Neural progenitor cell (in vitro differentiated cells): ENCODE measurements at places on chromosomes 5 and 9. TPM values are rescaled to one million over a fixed set of nuclear protein-coding genes. Genes with fewer than 3 reads are reported as not detected.

RPS14 gene
- total RNA-seq = 3,204 and 3,639 TPM in 2 replicates

MYOT gene
- not detected in 2 replicates for total RNA-seq

- no peak overlapping the region for H3K4me3 ChIP-seq
- no peaks in the 10 kb centered on the region for H3K27me3 ChIP-seq
- no peak overlapping the region for H3K27ac ChIP-seq
- no peaks in the 10 kb centered on the region for H3K36me3 ChIP-seq
- no peak for DNase-seq
- no peaks in the 10 kb centered on the region for H3K4me1 ChIP-seq
Observed at GRCh38 chr5:10702040-10702629, 58.9 kb downstream of the DAP start.

NEURL1B gene
- 12.1 and 20.2 TPM in 2 replicates for total RNA-seq

DNA sequence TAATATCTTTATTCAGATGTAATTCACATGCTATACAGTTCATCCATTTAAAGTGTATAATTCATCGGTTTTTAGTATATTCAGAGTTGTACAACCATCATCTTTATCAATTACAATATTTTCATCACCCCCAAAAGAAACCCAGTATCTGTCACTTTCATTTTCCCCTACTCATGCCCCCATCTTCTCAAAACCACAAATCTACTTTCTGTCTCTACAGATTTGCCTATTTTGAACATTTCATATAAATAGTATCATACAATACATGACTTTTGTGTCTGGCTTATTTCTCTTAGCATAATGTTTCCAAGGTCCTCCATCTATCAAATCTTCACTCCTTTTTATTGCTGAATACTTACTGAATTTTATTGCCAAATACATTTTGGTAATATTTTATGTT is 305.1 kb upstream of the SGCD start:
- no peaks in the 10 kb centered on the region for H3K4me1 ChIP-seq
- no peak for DNase-seq
- no peaks in the 10 kb centered on the region for H3K27me3 ChIP-seq
- no peak overlapping the region for H3K27ac ChIP-seq
- H3K36me3 ChIP-seq = no peaks in the 10 kb centered on the region

DNA sequence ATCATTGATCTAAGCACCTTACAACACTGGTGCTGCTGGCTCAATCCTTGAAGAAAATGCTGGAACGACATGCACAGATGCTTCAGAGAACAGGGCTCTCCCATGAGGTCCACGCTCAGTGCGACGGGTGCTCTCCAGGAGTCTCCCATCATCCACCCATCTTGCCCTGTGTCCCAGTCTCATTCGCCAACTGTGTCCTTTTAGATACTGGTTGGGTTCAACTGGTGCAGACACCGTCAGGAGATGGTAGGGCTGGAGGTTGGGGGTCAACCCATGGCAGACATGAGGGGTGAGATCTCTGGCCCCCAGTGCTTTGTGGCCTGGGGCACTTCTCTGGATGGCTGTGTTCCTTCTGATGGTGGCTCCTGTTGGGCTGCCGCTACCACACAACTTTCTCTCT is 1.6 kb upstream of the OBP2B start:
- H3K4me1 ChIP-seq = no peaks in the 10 kb centered on the region
- no peaks in the 10 kb centered on the region for H3K36me3 ChIP-seq
- no peak overlapping the region for H3K27ac ChIP-seq
- peaks cover 78% of the 10 kb centered on the region for H3K27me3 ChIP-seq

GRCh38 chr9:125949703-125950460 is 202.7 kb downstream of the PBX3 start:
- no peaks in the 10 kb centered on the region for H3K27me3 ChIP-seq
- DNase-seq = no peak
- H3K4me1 ChIP-seq = no peaks in the 10 kb centered on the region
- H3K4me3 ChIP-seq = no peak overlapping the region
- no peak overlapping the region for H3K27ac ChIP-seq

PRSS3 gene
- not detected in 2 replicates for total RNA-seq

DNA sequence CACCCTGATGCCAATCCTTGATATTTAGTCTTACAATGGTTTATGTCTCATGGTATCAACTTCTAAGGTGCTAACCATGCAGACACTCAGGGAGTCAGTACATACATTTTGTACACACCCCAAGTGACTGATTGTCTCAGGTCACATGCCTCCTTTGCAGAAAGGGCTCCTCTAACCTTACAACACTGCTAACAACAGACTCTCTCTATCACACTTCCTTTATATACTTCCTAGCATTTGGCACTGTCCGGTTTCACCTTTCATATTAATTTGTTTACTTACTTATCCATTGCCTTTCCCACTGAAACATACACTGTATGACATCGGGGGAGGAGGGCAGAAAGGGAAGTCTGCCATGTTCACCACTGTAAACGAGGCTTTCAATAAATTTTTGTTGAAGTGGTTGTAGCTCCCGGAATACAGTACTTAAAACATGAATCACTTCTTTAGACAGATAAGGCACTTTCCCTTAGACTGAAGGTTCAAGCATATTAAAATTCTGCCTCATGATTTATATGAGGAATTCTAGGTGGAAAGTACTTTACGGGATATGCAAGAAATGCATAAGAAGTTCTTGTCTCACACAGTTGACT is 20.6 kb downstream of the EMB start:
- H3K4me1 ChIP-seq = no peaks in the 10 kb centered on the region
- H3K36me3 ChIP-seq = no peaks in the 10 kb centered on the region
- no peak overlapping the region for H3K4me3 ChIP-seq

SPATA31A3 gene
- not detected in 2 replicates for total RNA-seq

MCC gene
- total RNA-seq = 2.5 and 3.4 TPM in 2 replicates

DNA sequence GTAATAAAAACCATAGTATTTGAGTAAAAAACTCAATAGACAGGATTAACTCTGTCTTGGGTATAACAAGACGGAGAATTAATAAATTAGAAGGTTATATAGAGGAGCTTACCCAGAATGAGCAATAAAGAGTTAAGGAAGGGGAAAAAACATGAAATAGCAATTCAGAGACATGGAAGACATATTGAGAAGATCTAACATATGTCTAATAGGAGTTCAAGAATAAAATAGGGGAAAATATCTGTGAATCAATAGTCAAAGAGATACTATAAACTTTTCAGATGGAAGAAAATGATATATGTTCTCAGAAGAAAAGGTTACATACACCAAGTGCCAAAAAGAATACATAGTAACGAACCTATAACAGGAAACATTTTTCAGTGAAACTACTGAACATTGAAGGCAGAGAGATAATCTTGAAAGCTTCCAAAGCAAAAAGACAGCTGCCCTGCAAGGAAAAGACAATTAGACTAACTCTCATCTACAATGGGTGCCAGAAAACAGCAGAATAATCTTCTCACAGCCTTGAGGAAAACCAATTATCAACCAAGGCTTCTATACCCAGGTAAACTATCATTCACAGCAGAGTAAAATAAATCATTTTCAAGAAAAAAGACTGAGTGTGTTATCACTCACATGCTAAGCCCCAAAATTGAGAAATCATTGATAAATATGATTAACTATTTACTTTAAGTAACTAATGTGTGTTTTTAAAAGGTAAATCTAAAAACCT is 106.0 kb downstream of the ENC1 start:
- H3K36me3 ChIP-seq = peaks cover 13% of the 10 kb centered on the region
- no peak overlapping the region for H3K4me3 ChIP-seq
- no peaks in the 10 kb centered on the region for H3K27me3 ChIP-seq
- H3K4me1 ChIP-seq = peaks cover 19% of the 10 kb centered on the region
- DNase-seq = no peak
- H3K27ac ChIP-seq = no peak overlapping the region

DNA sequence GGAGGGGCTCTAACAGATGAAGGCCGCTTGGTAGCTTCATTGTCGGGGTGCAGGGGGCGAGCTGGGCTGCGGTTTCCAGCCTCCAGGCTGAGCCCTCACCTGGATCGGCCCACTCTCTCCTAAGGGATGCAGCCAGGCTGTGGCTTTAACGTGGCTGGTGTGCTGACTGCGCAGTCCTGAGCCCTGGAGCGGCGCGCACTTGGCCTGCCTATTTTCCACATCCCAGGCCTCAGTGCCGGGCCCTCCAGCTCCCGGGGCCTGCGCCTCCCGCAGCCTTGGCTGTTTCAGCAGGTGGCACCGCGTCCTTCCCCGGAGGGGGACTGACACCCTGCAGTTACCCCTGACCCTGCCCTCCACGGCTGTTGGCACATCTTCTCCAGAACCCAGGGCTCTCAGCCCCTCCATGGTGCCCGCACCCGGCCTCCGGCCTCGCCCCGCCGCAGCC is 1.4 kb downstream of the RNU6ATAC start:
- peaks cover 16% of the 10 kb centered on the region for H3K27me3 ChIP-seq
- no peaks in the 10 kb centered on the region for H3K4me1 ChIP-seq
- DNase-seq = no peak

DNA sequence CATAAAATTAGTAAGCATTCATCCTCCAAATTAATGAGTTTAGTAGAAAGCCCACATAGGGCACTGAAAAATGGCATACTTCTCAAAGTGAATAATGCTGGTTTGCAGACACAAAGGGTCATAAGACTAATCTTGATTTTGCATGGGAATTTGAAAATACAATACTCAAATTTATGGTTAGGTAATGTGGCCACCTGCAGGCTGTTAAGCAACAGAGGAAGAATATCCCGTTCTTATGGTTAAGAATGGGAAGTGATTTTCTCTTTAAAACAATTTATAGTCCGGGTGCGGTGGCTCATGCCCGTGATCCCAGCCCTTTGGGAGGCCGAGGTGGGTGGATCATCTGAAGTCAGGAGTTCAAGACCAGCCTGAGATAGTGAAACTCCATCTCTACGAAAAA is 9.4 kb upstream of the PLCXD3 start:
- H3K36me3 ChIP-seq = no peaks in the 10 kb centered on the region
- DNase-seq = no peak

DNA sequence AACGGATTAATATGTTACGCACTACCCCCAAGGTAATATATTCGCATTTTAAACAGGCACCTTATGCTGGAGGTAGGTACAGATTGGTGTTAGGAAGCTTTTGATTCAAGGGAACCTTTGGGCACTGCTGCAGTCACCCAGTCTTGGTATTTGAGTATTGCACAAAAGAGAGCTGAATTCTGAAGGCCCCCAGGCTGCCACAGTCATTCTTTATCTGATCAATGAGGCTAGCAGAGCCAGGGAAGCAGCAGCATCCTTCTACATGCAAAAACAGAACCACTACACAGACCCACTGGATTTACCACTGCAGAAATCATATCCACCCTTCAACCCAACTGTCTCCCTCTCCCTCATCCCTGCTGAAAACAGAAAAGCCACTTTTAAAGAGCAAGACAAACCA is 121.2 kb upstream of the GRIN3A start:
- H3K27ac ChIP-seq = no peak overlapping the region
- no peaks in the 10 kb centered on the region for H3K4me1 ChIP-seq
- no peak for DNase-seq
- H3K27me3 ChIP-seq = no peaks in the 10 kb centered on the region
- no peak overlapping the region for H3K4me3 ChIP-seq

DNA sequence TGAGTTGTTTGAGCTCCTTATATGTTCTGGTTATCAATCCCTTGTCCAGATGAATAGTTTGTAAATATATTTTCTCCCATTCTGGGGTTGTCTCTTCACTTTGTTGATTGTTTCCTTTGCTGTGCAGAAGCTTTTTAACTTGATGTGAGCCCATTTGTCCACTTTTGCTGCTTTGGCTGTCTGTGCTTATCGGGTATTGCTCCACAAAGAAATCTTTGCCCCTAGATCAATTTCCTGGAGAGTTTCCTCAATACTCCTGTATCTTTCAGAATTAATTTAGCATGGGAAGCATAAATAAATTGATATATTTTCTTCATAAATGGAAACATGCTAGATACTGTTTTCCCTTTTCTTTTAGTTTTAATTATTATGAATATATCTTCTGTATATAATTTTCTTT is 22.5 kb upstream of the CCL21 start:
- H3K27ac ChIP-seq = no peak overlapping the region
- no peak overlapping the region for H3K4me3 ChIP-seq
- no peaks in the 10 kb centered on the region for H3K4me1 ChIP-seq
- H3K27me3 ChIP-seq = peaks cover 3% of the 10 kb centered on the region
- H3K36me3 ChIP-seq = no peaks in the 10 kb centered on the region

TSSK1B gene
- not detected in 2 replicates for total RNA-seq

TMEM215 gene
- not detected in 2 replicates for total RNA-seq
